ENCODE measurements at places on chromosomes 1 and 21.

GRCh38 chr1:33443080-33443704 lies 12.3 kb upstream of the PHC2 start:
- ATAC-seq, result no peak
- peaks cover 75% of the 10 kb centered on the region for H3K27me3 ChIP-seq
- H3K4me3 ChIP-seq, result no peak overlapping the region
- H3K27ac ChIP-seq, result no peak overlapping the region

- H3K27me3 ChIP-seq, result peaks cover 49% of the 10 kb centered on the region
- H3K4me3 ChIP-seq, result no peak overlapping the region
- ATAC-seq, result no peak
- H3K4me1 ChIP-seq, result peaks cover 13% of the 10 kb centered on the region
- H3K36me3 ChIP-seq, result no peaks in the 10 kb centered on the region
These were observed 219.7 kb upstream of the VAMP3 start for GRCh38 chr1:7551442-7551841.

- H3K27ac ChIP-seq, result no peak within 1 kb of the TSS
- H3K36me3 ChIP-seq, result no peaks in the 10 kb centered on the region
- no peaks in the 10 kb centered on the region for H3K4me1 ChIP-seq
- no peak for ATAC-seq
These were observed at the start of gene SPRR1B for GRCh38 chr1:153030895-153031294. SPRR1B (plus strand) TSS chr1:153031203; CDS start chr1:153032346, 1,143 bp downstream.

DNA sequence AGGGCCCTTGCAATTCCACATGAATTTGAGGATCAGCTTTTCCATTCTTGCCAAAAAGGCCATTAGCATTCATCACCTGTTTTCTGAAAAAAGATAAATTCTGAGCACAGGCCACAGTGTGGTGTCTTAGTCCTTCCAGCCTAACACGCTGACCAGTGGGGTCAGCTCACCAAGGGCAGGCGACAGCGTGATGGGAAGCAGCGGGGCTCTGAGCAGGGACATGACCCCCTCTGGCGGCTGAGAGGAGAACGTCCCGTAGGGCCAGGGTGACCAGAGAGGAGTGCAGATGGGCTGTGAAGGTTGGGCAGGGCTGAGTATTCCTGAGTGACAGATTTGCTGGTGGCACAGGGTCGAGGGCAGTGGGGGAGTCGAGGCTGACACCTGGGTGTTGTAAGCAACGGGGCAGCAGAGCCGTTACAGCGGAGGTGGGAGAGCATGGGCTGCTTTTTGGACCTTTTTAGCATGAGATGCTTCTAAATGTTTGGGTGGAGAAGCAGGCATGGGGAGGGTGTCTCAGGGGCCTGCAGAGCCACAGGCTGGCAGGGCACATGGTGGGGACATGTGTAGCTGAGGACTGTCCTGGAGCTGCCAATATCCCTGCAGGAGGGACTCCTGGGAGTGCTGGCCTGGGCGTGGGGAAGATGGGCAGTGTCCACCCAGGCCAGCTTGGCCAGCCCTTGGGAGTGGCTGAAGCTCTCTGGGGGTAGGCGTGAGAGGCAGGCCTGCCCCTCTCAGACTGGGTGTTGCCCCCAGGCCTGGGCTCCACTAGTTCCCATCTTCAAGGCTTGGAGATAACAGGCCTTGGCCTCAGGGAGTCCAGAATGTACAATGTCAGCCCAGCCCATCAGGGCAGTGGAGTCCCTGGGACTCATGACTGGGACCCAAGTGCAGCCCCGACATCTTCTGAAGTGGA lies 8.6 kb upstream of the CALML6 start:
- no peaks in the 10 kb centered on the region for H3K36me3 ChIP-seq
- H3K4me3 ChIP-seq, result peak overlapping the region; percentile 18
- peak overlapping the region; percentile 70 for H3K27ac ChIP-seq
- H3K27me3 ChIP-seq, result peaks cover 3% of the 10 kb centered on the region

DNA sequence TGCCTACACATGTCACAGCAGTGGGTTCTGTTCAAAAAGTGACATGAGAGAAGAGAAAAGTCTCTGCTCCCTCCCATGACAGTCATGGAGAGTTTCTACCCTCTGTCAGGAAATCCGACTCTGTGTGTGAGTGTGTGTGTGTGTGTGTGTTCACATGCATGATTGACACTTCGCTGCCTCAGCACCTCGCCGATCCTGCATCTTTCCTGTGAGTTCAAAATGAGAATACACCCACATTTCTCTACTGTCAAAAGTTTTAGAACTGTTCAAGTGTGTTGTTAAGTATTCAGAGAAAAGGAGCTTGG lies 46.2 kb upstream of the COX20 start:
- no peak overlapping the region for H3K27ac ChIP-seq
- no peak overlapping the region for H3K4me3 ChIP-seq
- H3K4me1 ChIP-seq, result peaks cover 4% of the 10 kb centered on the region
- no peaks in the 10 kb centered on the region for H3K27me3 ChIP-seq
- H3K36me3 ChIP-seq, result no peaks in the 10 kb centered on the region

All from stimulated activated memory B cell treated with anti-CD40 and anti-IgM and Interleukin-4, amounts not matched to agents 10 μg/mL and 1 μg/mL and 100 μg/mL, for 72 hours (primary cell).